Upper lobe of left lung (tissue), 6 donors: ENCODE measurements at places on chromosomes 1 and 21. TPM values are rescaled to one million over a fixed set of nuclear protein-coding genes. Genes with fewer than 3 reads are reported as not detected.

- no peak for DNase-seq
Observed at GRCh38 chr1:99748419-99748818, 18.0 kb downstream of the FRRS1 start.

DNA sequence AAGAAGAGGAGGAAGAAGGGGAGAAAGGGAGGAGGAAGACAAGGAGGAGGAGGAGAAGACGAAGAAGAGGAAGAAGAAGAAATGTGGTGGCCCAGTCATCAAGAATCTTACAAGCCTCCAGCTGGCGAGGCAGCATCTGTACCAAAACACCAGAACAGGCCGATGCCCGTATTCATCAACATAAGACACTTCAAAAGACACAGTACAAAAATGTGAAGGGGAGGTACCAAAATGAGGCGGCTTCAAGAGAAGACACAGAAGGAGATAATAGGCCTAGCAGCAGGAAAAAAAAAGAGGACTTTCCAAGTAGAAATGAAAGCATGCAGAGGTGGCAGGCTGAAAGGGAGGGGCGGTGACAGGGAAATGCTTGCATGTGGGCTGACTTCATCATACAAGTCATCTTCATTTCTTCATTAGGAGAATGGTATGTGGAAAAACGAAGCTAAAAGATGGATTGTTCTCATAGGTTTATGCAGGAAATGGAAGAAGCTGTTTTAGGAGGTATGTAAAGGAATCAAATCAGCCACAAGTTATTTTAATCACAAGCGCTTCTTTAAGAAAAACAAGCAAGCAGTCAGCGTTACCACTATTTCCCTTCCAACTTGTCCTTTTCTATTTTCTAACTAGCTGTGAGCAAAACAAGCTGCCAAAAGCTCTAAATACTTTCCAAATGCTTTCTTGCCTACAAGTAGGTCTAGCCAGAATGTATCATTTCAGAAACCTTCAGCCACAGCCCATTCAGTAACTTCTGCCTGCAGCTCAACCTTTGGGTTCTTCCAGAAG is 192.3 kb downstream of the SLC45A1 start:
- no peak for DNase-seq

DNA sequence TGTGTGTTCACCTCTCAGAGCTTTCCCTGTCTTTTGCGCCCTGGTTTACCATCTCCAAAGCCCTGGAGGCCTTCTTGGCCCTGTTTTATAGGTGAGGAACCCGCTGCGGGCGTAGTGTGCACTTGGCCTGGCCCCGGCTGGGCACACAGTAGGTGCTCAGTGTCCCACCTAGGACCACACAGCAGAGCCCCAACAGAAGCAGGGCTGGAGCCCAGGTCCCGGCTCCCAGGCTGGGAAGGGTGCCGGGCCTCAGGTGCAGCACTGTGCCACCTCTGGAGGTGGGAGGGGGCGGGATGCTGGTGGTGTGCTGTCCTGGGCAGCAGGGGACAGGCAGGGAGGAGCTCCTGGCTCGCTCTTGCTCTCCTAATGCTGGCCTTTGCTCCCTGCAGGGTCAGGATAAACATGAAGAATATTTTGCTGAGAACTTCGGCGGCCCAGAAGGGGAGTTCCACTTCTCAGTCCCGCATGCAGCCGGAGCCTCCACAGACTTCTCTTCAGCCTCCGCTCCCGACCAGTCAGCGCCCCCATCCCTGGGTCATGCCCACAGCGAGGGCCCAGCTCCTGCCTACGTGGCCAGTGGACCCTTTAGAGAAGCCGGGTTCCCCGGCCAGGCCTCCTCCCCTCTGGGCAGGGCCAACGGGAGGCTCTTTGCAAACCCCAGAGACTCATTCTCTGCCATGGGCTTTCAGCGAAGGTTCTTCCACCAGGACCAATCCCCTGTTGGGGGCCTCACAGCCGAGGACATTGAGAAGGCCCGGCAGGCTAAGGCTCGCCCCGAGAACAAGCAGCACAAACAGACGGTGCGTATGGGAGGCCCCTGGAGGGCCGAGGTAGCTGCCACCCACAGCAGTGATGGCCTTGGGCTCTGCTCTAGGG is 24.8 kb downstream of the COQ8A start:
- no peak for DNase-seq

The CLCN6 gene
- 21.6 TPM for total RNA-seq

The TFF2 gene
- total RNA-seq, result not detected

The XCL1 gene
- 0.89 TPM for total RNA-seq

The PLEKHG5 gene
- total RNA-seq, result 31.4 TPM

The HFM1 gene
- 0.30 TPM for total RNA-seq

- no peak for DNase-seq
Observed at GRCh38 chr1:70200065-70200464, 5.3 kb downstream of the LRRC40 start.

GRCh38 chr1:109657970-109658369 is 2.1 kb downstream of the GSTM4 start:
- DNase-seq, result no peak

The CRYAA gene
- total RNA-seq, result not detected

DNA sequence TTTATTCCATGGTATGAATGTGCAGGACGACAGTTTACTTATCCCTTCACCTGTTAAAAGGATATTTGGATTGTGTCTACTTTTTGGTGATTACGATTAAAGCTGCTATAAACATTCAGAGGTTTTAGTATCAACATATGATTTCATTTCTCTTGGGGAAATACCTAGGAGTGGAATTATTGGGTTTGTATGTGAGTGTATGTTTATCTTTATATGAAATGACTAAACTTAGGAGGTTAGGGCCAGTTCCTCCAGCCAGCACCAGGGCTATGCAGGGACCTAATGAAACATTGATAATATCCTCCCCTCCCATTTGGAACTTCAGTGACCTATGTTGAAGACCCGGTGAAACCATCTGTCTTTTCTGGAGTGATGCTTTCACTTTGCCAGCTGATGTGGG is 13.8 kb downstream of the TMEM51 start:
- no peak for DNase-seq

DNA sequence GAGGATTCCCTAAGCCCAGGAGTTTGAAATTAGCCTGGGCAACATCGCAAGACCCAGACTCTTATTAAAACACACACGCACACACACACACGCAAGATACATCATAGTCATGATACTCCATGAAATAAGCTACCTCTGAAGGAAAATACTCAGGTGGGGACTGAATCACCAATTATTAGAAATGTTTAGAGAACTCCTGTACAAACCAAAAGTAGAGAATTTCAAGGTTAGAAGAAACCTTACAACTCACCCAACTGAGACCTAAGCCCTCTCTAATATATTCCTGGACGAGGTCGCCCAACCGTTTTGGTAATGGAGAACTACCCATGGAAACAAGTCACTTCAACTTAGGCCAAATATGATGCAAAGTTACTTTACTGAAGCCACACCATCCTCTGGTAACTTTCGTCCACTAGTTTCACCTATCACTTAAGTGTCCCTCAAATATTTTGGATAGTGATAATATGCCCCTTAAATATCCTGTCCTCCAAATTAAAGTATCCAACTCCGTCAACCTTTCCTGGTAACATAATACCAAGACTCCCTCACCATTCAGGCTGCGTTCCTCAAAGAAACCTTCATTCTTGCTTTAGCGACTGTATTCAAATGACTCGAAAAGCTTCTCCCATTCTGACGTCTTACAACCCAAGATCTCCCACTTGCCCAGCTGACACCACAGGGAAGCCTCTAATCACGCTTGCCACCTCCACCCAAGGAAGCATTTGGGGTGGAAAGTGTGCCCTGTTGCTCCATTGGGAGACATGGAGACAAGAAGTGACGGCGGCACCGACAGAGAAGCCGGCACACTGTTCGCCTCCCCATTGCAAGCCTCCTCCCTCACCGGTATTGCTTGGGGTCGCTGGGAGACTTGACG is 856 bp downstream of the NRDC start:
- DNase-seq, result no peak

The KIF1B gene
- total RNA-seq, result 32.1 TPM

GRCh38 chr1:42832641-42833240 is 13.7 kb upstream of the ZNF691 start:
- no peak for DNase-seq

DNA sequence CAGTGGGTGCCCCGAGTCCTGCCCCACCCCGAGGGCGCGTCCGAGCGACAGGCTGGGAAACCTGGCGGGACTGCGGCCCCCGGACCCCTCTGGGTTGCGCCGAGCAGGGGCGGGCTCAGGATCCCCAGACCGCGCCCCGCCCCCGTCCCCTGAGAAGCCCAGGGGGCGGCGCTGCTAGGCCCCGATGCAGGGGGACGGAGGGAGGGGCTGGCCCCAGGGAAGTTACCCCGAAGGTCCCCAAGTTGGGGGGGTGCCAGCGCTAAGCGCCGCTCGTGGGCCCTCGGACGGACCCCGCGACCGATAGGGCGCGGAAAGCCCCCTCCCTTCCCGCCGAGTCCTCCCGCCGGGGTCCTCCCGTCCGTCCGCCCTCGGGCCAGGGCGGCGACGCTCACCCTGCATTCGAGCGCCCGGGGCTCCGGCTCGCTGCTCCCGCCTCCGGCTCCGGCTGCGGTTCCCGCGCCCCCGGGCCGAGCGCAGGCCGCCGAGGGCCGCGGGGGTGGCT is 414 bp downstream of the GPR153 start:
- no peak for DNase-seq

DNA sequence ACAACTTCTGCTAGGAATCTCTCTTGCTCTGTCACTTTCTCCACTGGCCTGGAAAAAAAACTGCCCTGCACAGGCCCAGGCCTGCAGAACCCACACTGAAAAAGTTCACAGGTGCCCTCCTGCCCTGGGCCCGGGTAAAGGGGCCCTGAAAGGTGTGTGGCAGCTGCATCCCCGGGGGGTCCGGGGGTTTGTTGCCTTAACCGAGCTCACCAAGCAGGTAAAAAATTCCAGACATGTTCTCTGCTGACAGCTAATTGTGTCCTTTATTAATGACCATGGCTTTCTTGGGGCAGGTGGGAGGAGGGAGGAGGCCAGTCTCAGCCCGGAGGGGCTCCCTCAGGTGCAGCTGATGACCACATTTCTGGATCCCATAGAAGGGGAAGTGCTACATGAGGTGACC is 122.9 kb downstream of the LACTBL1 start:
- no peak for DNase-seq

The RGSL1 gene
- total RNA-seq, result not detected

DNA sequence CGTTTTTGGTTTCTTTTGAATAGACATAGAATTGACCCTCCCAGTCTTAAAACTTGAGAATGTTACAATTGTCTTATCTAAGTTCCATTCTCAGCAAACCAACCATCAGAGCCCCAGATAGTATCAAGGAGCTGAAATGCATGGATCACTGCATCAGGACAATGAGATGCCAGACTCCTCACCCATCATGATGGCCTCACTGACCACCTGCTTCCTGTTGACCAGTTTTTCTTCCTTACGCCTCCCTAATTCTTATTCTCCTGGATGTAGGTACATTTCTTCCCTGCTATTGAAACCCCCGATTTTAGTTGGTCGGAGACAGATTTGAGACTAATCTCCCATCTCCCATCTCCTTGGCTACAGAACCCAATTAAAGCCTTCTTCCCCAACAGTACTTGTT is 17.7 kb downstream of the MATN1 start:
- DNase-seq, result no peak

The BEST4 gene
- total RNA-seq, result 0.54 TPM

- no peak for DNase-seq
Observed at GRCh38 chr1:156226116-156226538, 13.3 kb downstream of the PMF1 start.

The ROR1 gene
- total RNA-seq, result 19.7 TPM

- no peak for DNase-seq
Observed at GRCh38 chr1:10495952-10496351, 21.2 kb downstream of the PEX14 start.

The AGL gene
- total RNA-seq, result 9.3 TPM

DNA sequence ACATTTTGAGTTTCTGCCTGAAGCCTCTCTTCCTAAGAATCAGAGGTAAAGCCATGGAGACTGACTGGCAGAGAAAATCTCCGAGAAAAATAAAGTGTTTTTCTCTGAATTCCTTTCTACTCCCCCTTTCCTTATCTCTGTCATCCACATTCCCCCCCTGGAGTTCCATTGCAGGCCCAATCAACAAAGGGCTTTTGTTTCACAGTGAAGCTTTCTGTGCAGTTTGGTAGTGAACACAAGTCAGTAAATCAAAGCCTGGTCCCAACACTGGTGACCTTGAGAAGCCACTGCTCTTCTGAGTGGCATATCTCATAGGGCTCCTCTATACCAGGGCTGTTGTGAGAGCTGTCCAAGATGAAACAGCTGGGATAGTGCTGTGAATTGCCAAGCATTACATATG is 228.4 kb downstream of the SEC16B start:
- no peak for DNase-seq

DNA sequence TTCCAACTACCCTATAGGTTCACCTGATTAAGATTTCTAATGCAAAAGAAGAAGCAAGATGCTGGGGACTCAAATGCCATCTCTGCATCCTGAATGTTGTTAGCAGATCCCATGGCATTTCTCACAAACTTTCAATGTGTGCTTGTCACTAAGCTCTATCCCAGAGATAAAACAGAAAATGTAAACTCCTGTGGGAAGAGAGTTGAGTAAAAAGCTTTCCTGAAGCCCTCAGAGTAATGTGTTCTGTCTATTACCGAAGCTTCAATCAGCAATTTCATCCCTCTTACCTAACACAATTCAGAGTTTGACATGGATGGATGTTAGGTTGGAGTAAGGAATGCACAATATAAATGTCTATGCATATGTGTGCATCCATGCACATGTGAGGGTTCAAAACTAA is 829.9 kb upstream of the PRMT6 start:
- DNase-seq, result no peak

DNA sequence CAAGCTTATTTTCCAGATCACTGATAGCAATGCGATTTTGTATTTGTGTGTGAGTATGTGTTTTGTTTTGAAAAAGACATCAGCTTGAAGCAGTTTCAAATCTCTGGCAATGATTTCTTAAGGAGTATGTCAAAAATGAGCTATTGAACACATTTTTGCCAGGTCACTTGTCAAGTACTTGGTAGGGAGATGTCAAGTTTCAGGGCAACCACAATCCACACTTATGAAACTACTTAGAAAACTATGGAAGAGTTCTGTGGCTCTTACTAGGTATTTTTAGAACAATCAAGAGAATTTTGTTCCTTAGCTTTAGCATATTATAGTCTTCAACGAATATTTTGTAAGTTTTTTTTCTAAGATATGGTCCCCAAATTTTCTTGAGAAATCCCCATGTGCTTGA is 318.8 kb upstream of the ZRANB2 start:
- DNase-seq, result no peak

- DNase-seq, result no peak
Observed at GRCh38 chr1:19210772-19211549, 895 bp upstream of the UBR4 start.

GRCh38 chr1:176612791-176613190 is 149.8 kb downstream of the PAPPA2 start:
- DNase-seq, result no peak

The DDAH1 gene
- total RNA-seq, result 24.1 TPM
